ENCODE measurements at places on chromosomes 13 and 19.

DNA sequence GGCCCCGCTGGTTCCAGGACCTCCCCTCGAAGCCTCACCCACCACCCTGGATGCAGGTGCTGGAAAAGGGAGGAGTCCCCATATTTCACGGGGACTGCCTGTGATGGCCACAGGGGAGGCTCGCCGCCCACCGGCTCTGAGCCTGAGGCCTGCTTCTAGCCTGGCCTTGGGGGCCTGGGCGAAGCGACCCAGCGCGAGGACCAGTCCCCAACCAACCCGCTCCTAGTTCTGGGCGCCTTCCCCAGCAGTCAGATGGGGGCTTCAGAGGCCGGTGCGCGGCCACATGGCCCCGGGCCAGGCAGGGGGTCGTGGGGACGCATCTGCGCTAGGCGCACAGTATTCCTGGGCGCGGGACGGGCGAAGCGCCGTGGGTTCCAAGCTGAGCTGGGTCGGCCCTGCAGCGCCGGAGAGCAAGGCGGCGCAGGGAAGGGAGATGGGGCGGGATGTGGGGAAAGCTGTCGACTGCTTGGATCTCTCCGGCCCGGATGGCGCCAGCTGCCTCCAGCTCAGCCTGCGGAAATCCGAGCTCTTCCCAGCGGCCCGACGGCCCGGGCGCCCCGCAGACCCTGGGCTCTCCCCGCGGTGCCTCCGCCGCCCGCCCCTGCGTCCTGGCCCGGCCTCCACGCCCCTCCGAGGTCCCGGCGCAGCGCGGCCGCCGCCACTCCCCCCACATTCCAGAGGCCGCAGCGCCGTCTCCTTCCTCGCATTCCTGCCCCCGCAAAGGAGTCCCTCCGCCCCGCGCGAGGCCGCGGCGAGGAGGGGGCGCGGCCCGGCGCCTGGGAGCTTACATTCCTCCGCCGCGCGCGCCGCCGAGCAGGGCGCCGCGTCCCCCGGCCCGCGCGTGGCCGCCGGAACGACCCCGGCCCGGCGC lies at the start of gene WTIP:
TSS of gene WTIP (plus strand) at position 788 of the 871 bp plus-strand sequence. CDS start 217 bp downstream, outside the sequence.
- H3K4me1 ChIP-seq, result peaks cover 24% of the 10 kb centered on the region
- no peak within 1 kb of the TSS for H3K27ac ChIP-seq
- H3K4me3 ChIP-seq, result peak within 1 kb of the TSS; percentile 75
- H3K36me3 ChIP-seq, result no peaks in the 10 kb centered on the region

- DNase-seq, result no peak
- H3K4me3 ChIP-seq, result peak overlapping the region; percentile 89
- no peaks in the 10 kb centered on the region for H3K27me3 ChIP-seq
- peak overlapping the region; percentile 18 for H3K27ac ChIP-seq
- peaks cover 15% of the 10 kb centered on the region for H3K4me1 ChIP-seq
- H3K36me3 ChIP-seq, result no peaks in the 10 kb centered on the region
Observed at GRCh38 chr19:3699741-3700241, 477 bp downstream of the PIP5K1C start.

DNA sequence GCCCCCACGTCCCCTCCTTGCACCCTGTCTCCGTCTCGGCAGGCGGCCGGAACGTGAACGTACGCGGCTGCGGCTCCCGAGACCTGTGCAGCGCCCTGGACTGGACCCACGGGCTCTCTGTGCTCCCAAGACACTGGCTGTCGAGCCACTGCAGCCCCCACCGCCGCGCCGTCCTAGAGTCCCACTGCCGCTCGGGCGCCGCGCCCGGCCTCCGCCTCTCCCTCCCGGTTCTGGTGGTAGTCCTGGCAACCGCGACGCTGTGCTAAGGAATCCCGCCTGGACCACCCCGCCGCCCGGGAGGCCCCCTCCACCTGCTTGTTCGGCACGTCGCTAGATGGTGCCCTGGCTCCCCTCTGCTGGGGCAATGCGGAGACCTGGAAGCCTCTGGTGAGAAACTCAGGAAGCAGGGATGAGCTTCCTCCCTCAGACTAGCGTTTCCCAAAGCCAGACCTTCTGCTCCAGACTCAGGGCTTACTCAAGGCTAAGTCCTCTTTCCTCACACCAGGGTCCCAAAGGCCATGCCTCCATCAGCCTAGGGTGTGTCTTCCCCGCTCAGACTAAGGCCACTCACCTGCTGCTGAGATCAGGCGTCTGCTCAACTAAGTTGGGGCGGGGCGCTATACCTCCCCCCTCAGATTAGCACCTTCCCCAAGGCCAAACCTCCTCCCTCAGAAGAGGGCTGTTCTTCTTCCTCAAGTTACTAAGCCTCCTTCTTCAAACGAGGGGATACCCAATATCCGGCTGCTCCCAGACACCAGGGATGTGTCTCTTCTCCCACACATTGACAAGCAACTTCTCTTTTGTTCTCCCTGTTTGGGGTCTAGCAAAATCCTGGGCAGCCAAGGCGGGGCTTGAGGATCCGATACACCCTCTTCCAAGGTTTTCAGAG lies 16.1 kb upstream of the IRGC start:
- peaks cover 31% of the 10 kb centered on the region for H3K4me1 ChIP-seq
- no peak overlapping the region for H3K27ac ChIP-seq
- H3K36me3 ChIP-seq, result no peaks in the 10 kb centered on the region

- H3K4me1 ChIP-seq, result no peaks in the 10 kb centered on the region
- no peaks in the 10 kb centered on the region for H3K36me3 ChIP-seq
- no peak overlapping the region for H3K27ac ChIP-seq
- H3K27me3 ChIP-seq, result no peaks in the 10 kb centered on the region
Observed at GRCh38 chr13:39451301-39451700, 151.7 kb downstream of the LHFPL6 start.

DNA sequence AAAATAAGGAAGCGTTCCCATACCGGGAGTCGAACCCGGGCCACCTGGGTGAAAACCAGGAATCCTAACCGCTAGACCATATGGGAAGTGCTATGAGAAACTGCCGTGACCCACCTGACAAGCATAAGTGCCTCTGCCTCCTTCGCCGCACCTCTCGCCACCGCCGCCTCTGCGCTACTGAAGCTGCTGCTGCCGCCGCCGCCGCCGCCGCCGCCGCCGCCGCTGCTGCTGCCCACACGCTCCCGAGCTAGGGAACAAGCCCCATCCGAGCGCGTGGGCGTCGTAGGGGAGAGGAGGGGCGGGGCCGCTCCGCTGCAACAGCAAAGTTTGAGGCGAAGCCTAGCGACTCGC lies 610 bp upstream of the WBP4 start:
- H3K27me3 ChIP-seq, result no peaks in the 10 kb centered on the region
- H3K27ac ChIP-seq, result peak overlapping the region; percentile 98
- H3K4me1 ChIP-seq, result peaks cover 58% of the 10 kb centered on the region
- no peaks in the 10 kb centered on the region for H3K36me3 ChIP-seq
- peak overlapping the region; percentile 90 for H3K4me3 ChIP-seq

- H3K4me1 ChIP-seq, result peaks cover 9% of the 10 kb centered on the region
- no peak overlapping the region for H3K4me3 ChIP-seq
- no peaks in the 10 kb centered on the region for H3K36me3 ChIP-seq
- H3K27me3 ChIP-seq, result peaks cover 1% of the 10 kb centered on the region
- no peak overlapping the region for H3K27ac ChIP-seq
Observed at GRCh38 chr19:51567583-51567982, 3.5 kb upstream of the ZNF175 start.

- DNase-seq, result no peak
- no peak overlapping the region for H3K27ac ChIP-seq
- H3K4me1 ChIP-seq, result peaks cover 31% of the 10 kb centered on the region
- H3K27me3 ChIP-seq, result no peaks in the 10 kb centered on the region
Observed at GRCh38 chr13:48246102-48246501, 13.1 kb downstream of the ITM2B start.

DNA sequence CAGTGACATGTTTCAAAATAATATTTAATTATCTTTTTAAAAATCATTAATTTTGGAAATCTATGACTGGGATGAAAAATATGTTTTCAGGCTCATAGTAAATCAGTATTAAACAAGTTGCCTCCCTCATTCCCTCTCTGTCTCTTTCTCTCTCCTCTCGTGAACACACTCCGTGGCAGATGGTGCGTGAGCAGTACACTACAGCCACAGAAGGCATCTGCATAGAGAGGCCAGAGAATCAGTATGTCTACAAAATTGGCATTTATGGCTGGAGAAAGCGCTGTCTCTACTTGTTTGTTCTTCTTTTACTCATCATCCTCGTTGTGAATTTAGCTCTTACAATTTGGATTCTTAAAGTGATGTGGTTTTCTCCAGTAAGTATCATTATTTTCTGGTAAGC lies 22.7 kb downstream of the SGCG start:
- H3K4me1 ChIP-seq, result no peaks in the 10 kb centered on the region
- no peaks in the 10 kb centered on the region for H3K36me3 ChIP-seq
- DNase-seq, result no peak

- H3K27ac ChIP-seq, result no peak overlapping the region
- H3K27me3 ChIP-seq, result no peaks in the 10 kb centered on the region
- no peak for DNase-seq
- peaks cover 29% of the 10 kb centered on the region for H3K36me3 ChIP-seq
- no peak overlapping the region for H3K4me3 ChIP-seq
Observed at GRCh38 chr13:113196970-113197737, 11.3 kb downstream of the PCID2 start.

- peak overlapping the region; percentile 80 for H3K27ac ChIP-seq
- H3K4me1 ChIP-seq, result peaks cover 42% of the 10 kb centered on the region
- peaks cover 4% of the 10 kb centered on the region for H3K36me3 ChIP-seq
- no peaks in the 10 kb centered on the region for H3K27me3 ChIP-seq
- DNase-seq, result no peak
Observed at GRCh38 chr19:18386543-18387271, 749 bp downstream of the GDF15 start.

All from HepG2 (cell line).